ENCODE measurements at places on chromosomes 3 and 15.
A peak's percentile ranks its signal among the peaks of the same experiment; 100 is the strongest.

DNA sequence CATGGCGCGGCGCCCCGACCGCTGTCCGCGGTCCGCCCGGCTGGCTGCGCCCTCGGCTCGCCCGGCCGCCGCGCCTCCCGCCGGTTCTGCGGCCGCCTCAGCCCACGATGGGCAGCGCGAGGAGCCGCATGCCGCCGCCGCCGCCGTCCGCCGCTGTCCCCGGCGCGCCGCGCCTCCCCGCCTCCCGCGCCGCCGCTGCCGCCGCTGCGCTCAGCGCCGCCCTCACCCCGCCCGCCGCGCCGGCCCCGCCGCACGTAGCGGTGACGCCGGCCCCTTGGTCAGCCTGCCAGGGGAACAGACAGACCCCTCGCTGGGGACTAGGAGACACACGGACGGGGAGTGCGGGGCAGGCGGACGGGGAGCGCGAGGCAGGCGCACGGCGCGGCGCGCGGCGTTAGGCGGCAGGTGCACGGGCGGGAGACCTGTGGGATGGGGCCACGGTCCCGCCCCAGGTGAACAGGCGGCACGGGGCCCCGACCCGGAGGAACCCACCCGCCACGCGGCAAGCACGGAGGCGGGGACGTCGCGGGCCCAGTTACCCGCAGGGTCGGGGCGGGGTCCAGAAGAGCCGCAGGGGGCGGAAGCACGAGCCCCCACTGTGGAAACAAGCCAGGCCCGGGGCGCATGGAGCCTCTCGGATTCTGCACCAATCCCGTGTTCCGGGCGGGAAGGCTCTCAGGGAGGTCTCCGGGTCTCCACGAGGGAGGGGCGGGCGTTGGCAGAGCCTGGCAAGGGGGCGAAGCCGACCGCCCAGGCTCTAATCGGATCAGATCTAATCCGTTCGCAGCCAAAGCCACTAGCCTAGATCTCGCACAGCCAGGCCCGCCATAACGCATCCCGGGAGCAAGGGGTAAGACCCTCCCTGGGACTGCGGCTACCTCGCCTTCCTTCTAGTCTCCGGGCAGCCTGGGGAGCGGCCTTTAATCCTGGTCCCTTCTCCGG, at the start of gene CSPG5:
TSS of gene CSPG5 (minus strand) at position 175 of the 942 bp plus-strand sequence. CDS start at position 3, 172 bp downstream.
- DNase-seq: peak; percentile 2

DNA sequence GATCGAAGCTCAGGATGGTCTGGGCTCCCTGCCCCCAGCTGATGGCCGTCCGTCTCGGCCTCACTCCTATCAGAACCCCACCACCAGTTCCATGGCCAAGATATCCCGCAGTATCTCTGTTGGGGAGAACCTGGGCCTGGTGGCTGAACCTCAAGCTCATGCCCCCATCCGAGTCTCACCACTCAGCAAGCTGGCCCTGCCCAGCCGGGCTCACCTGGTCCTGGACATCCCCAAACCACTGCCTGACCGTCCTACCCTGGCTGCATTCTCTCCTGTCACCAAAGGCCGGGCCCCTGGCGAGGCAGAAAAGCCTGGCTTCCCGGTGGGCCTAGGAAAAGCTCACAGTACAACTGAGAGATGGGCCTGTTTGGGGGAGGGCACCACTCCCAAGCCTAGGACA, 4.4 kb upstream of the JMJD7 start:
- no peak for DNase-seq

DNA sequence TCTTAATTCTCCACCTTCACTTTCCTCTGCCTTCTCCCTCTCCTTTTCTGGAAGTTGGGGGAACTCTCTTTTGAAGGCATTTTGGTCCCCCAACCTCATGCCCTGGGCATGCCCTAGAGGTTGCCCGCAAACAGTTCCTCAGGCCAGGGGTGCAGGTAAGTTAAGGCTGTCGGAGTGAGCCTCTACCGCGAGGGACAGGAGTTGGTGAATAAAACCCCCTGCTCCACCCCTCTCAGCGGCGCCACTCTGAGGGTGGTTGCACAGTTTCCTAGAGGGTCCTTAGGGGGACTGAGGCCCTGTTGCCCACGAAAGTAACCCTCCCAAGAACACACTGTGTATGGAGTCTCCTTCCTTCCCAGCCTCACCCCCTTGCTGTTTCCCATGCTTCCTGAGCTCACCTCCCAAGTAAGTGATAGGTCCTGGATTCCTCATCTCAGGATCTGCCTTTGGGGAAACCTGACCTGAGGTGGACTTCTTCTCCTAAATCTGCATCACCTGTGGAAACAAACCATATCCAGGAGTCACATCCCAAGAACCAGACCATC, 23.1 kb upstream of the THSD4 start:
- no peak for DNase-seq

GRCh38 chr3:186451371-186451770, 89.3 kb upstream of the DGKG start:
- DNase-seq: no peak

GRCh38 chr3:64145438-64145837, 79.8 kb downstream of the PRICKLE2 start:
- DNase-seq: no peak

DNA sequence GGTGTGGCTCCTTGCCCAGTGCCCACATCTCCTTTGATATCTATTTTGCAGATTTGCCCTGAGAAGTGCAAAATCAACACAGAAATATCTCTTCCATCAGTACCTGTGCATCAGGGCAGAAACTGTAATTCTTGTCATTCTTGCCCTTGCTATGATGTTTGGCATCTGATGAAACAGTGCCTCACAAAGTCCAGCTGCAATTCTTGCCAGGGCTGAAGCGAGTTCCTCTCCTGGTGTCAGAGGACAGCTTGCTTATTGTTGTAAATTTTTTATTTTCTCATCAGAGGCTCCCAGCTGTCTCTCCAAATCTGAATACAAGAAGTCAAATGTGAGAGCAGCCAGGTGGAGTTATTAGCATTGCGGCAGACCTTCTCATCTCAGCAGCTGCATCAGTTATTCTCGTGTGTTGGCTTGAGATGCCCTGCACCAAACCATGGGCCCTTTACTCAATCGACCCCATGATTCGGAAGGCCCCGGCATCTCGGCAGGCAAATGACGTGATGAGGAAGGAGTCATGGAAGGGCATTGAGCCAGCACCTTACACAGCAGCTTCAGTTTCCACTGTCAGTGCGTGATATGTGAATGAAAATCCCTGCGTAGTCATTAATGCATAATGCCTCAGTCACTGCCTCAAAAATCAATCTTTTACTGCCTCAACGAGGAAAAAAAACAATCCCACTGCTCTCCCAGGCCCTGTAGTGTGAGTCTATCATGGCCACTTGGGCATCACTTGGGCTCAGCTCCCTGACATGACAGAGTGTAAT, 93.4 kb downstream of the CCNL1 start:
- DNase-seq: no peak

GRCh38 chr15:98190914-98191313, 230.4 kb downstream of the ARRDC4 start:
- DNase-seq: no peak

GRCh38 chr15:64010719-64011118, 35.6 kb downstream of the DAPK2 start:
- DNase-seq: no peak

DNA sequence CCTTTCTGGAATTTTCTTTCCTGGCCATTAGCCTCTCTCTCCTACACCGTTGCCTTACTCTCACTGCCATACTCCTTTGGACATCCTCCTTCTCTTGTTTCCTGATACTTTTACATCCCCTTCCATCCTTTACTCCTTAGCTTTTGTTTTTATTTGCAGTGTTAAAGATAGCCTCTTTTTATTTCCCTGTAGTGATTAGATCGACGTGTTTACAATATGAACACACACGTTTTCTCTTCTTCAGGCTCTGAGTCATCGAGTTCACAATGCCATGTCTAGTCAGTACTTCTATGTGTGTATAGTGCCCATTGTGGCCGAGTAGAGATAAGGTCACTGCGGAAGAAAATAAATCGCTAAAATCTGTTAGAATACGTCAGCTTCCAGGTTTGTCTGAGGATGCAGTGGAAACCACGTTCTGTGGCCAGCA, 208.5 kb downstream of the LPP start:
- DNase-seq: no peak

GRCh38 chr3:123626881-123627280, 42.0 kb upstream of the HACD2 start:
- no peak for DNase-seq

- DNase-seq: no peak
Measured at GRCh38 chr3:20073068-20073467, 32.8 kb downstream of the KAT2B start.

DNA sequence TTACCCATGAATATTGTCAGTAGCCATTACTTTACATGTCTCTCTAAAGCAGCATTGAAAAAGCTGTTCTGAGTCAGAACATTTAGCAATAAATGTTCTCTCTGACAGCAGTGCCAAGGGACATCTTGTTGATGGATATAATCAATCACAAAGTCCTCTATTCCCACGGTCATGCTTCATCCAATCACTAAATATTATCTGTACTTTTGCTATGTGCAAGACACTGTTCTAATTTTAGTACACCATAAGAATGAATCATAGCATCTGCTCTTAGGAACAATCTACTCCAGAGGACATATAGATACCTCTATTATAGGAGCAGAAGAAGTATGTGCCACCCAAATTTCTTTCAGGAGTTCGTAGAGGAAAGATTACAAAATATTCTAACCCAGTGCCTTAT, 142.5 kb upstream of the MBNL1 start:
- DNase-seq: no peak

GRCh38 chr3:2897821-2898220, 212.4 kb downstream of the IL5RA start:
- no peak for DNase-seq

- no peak for DNase-seq
Measured at GRCh38 chr15:38886315-38887163, 321.9 kb upstream of the RASGRP1 start.

DNA sequence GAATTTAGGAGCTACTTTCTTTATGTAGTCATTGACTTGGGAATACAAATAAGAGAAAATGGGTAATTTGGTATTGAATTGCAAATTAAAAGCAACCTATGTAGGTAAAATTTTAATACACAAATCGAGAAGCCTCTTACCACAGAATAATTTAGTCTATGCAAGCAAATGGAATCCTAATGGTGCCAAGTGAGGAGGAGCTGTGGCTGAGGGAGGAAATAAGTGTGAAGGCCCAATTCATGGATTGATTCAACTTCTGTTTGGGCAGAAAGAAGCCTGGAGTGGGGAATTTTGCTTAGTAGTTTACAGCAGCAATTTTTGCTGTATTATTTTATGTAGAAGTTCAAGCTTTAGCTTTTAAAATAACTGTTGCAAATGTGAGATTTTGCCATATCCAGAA, 291.9 kb downstream of the OXSM start:
- DNase-seq: no peak

GRCh38 chr3:23748398-23749110, 57.2 kb upstream of the UBE2E1 start:
- no peak for DNase-seq

- DNase-seq: no peak
Measured at GRCh38 chr15:72223278-72223677, 7.7 kb downstream of the PKM start.

- peak; percentile 15 for DNase-seq
Measured at GRCh38 chr3:3998140-3998922, 199.1 kb downstream of the LRRN1 start.

DNA sequence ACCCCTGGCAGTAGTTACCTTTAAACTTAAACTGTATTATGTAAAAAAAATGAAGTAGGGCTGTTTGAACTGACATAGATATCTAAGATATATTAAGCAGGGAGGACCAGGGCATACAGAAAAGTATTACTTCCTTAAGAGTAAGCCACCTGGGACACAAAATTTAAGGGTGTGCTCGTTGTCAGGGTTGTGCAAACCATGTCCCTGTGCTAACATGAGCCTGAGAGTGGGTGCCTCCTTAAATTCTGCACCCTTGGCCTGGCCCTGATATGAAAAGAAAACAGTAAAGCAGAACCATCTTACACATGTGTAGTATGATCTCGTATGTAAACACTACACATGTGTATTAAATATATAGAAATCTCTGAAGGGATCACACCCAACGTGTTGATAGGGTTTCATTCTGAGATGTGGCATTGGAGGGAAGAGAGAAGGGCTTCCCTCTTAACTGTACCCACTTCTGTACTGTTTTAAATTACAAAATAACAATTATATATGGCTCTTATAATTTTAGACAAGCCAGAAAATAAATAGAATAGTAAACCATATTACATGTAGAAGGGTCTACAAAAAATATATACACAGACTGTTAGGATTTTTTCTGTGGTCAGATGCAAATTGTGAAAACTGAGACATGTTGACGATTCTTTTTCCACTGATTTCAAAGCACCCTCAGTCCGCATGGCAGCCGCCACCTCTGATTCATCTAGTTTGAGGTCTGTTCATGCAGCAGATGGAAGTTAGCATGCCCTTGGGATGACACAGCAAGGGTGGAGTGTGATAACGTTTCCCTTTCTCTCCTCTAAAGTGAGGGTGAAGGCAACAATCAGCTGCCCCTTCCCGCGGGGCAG, 400.8 kb upstream of the PROK2 start:
- no peak for DNase-seq

- DNase-seq: no peak
Measured at GRCh38 chr15:50979041-50979440, 70.6 kb downstream of the AP4E1 start.

GRCh38 chr3:128270559-128271492, 117.5 kb downstream of the EEFSEC start:
- no peak for DNase-seq

GRCh38 chr3:125462722-125463299, 57.2 kb downstream of the SNX4 start:
- no peak for DNase-seq

DNA sequence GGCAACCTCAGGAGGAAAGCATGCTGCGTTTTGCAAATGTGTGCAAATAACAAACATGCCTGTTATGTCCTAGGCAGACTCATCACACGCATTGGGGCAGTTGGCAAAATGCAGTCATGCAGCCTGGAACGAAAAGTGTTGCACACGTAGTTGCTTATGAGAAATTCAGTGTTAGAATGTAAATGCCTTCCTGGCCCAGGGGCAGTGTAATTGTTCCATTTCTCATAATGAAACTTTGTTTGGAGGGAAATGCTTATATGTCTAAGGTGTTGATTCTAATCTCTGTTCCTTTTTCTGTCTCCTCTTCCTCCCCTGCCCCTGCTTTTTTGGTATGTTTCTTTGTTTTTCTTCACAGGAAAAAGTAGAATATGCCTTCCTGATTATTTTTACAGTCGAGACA, 156.0 kb downstream of the CACNA1D start:
- no peak for DNase-seq

DNA sequence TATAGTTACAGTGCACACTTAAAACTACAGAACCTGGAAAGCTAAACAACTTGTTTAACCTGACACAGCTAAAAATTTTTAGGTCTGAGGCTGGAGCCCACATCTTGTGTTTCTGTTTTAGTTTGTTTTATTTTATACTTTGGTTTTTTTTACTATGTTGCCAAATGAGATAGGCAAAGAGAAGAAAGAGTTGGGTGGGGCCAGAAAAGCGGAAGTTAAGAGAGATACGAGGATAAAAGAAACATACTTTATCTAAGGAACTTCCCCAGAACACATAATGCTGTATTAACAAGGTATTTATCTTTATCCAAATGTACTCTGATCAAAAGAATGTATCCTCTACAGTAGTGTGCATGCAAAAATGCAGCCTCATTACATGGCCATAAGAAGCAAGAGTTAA, 1145.7 kb downstream of the EPHA3 start:
- no peak for DNase-seq

- DNase-seq: peak; percentile 59
Measured at GRCh38 chr3:49017971-49018706, at the start of gene DALRD3. Gene DALRD3 (minus strand): TSS chr3:49018580. CDS start chr3:49018564, 16 bp downstream.

GRCh38 chr3:58411851-58412830, 21.5 kb downstream of the PDHB start:
- no peak for DNase-seq

GRCh38 chr3:33131331-33132018, 17.7 kb downstream of the CRTAP start:
- peak; percentile 53 for DNase-seq

Measured in NCI-H1092 (cell line).